Hematopoietic multipotent progenitor cell treated with erythropoietin and hydrocortisone succinate and interleukin-3 and kit ligand, for 6 days (in vitro differentiated cells): ENCODE measurements at places on chromosomes 6 and 20.

GRCh38 chr6:79862126-79862525 is 85.2 kb downstream of the ELOVL4 start:
- DNase-seq = no peak

DNA sequence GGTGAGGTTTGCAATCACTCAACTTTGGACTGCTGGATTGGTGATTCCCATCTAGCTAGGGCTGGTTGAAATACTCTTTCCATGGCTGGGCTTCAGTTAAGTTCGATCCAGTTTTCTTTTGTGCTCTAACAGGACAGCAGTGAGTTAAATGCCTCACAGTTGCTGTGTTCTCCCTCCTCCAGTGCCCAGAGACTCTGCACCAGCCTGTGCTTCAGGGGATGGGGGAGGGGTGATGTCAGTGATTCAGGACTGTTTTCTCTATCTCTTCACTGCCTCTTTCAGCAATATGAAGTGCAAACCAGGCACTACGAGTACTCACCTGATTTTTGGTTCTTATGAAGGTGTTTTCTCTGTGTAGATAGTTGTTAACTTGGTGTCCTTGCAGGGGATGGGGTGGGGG is 88.2 kb upstream of the FAM83B start:
- DNase-seq = no peak

DNA sequence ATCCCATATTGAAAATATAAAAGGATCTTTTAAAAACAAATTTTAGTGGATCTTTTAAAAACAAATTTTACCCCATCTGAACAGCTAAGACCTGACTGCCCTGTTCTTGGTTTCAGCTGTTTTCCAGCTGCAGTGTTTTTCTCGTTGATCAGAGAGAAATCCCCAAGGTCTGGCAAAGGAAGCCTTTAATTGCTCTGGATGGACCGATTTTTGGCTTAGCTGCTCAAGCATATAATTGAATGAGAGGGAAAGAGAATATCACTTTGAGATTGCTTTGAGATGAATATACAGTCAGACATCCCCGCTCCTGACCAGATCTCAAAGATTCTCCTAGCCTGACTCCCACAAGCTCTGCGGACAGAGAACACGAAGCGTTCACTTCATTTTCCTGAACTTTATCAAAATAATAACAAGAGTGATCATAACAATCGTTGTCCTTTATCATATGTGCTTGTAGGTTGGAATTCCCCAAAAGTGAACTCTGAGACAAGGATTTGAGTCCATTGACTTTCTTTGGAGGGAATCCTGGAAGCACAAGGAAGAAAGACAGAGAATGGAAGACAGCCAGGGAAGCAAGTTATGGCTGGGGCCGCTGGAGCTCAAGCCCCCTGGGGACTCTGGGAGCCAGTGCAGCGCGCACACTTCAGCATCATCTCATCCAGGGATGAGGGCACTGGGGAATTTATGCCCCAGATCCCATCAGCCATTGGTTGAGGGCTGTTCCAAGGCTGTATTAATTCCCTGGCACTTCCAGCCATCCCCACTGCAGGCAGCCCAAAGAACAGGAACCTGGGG is 101.3 kb downstream of the SNX5 start:
- no peak for DNase-seq

DNA sequence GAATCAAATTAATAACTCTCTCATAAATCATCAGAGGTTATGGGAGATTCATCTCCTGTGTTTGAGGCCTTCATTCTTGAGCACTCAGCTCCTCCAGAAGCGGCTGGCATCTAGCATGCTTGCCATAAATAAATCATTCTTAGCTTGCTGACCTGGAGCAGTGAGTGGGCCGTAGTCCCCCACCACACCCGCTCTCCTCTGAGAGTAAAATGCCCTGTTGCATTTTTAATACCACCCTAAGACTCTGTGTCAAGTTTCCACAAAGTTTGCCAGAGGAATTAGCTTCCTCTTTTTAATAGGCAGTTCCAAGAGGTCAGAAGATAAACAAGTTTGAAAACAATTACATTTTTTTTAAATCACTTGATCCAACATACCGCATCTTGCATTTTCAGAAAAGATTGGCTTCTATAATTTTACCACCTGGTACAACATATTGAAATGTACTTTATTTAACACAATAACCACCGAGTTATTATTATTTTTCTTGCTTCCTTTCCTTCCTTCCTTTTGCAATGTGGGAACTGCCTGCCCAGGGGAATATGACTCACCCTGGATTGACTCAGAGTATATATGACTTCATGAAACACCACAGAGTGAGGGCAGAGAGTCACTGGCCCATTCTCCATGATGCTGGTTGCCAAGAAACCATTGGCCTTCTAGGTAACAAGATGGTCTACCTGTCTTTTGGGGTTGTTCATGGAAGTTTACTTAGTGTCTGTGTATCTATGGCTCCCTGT is 29.4 kb upstream of the CLIC5 start:
- no peak for DNase-seq

DNA sequence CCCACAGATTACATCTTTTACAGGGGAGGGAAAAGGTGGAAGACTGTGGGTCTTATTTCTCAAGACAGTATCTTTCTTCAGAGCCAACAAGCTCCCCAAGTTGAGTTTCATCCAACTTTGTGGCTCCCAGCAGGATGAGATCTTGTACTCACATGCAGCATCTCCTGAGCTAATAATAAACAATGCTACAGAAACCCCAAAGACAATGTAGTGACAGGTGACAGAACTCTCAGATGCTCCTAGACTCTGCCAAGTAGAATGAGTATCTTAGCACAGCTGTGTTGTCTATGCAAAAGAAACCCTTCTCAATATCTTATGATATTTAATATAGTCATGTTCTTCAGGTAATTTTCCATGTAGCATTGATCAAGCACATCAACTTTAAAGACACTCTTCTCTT is 90.0 kb downstream of the TBX18 start:
- DNase-seq = no peak

GRCh38 chr6:137001299-137001976 is 43.3 kb downstream of the IL20RA start:
- DNase-seq = no peak

DNA sequence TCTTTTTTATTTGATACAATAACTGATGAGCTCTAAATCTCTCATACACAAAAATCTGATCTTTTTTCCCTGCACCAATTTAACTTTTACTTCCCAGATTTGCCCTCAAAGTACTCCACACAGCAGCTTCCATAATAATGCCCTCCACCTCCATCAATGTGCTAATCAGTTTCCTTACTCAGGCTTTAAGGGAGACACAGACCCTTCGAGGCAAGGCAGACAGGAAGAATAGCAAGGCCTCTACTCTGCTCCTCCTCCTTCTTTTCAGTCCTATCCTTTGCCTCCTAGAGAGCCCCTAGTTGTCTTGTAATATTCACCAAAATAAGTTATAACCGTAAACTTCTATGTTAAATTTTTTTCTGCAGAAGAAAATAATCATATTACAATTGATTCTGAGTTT is 444.9 kb upstream of the RNF217 start:
- DNase-seq = no peak

- DNase-seq = no peak
Measured at GRCh38 chr6:10393544-10394225, 21.2 kb downstream of the TFAP2A start.

DNA sequence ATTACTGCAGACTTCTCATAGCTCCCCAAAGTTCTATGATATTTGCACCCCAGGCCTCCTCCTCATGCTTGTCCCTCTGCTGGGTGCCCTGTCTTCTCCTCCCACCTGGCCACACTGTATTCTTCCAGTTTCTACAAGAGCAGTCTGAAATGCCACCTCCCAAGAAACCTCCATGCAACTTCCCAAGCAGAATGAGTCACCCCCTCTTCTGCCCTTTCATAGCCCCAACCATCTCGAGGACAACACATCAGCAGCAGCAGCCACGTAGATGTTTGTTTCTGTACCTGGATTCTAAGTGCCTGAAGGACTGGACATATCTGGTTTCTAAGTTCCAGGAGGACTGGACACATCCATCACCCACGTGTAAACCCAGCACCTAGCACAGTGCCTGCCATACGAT is 6.6 kb upstream of the ULBP2 start:
- no peak for DNase-seq

GRCh38 chr6:157267109-157267611 is 56.2 kb downstream of the TMEM242 start:
- no peak for DNase-seq

- DNase-seq = no peak
Measured at GRCh38 chr6:117354671-117355070, 71.1 kb downstream of the ROS1 start.

DNA sequence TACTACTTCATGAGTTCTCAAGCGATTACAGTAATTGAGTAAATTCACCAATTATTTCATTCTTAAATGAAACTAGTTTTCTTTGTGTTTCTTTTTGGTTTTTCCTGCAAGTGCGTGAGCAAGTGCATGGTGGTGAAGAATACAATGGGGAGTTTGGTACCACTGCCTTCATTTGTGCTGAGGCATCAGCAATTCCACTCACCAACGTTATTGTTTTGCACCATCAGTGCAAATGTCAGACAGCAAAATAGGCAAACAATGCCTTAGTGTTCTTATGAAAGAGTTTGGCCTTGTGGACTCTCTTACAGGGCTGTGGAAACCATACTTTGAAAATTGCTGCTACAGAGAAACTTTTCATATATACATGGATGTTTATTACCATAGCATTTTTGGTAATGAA is 8.2 kb downstream of the CDH26 start:
- no peak for DNase-seq

DNA sequence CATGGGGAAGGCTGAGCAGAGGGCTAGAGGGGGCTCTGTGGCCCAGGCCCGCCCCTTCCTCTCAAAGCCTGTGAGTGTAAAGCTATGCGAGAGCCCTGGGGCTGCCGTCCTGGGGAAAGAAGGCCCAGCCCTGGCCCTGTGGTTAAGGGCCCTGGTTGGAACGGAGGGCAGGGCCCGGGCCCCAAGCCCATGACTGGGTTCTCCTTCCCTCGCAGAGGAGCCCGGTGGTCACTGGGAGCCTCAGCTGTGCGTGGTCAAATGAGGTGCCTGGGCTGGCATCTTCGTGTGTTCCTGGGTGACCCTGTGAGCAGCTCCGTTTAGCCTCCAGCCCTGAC is 56.0 kb downstream of the SMOC2 start:
- DNase-seq = no peak

GRCh38 chr6:98821756-98822405 is 12.5 kb upstream of the POU3F2 start:
- no peak for DNase-seq

DNA sequence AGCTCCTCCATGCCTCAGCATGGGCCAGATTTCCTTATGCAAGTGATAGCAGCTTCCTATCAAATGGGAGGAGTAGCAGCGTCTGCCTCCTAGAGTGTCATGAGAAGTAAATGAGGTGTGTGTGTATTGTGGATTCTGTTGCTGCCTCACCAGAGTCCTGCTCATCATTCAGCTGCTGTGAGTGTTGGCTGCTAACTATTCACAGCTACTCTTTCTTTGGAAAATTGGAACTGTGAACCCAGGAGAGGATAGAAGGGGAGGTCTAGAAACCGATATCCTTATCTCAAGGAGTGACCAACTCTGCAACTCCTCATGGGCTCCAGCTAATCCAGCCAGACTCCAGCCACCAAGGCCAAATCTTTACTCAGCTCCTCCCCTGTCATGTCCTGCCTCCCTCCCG is 63.3 kb downstream of the TOX2 start:
- no peak for DNase-seq

DNA sequence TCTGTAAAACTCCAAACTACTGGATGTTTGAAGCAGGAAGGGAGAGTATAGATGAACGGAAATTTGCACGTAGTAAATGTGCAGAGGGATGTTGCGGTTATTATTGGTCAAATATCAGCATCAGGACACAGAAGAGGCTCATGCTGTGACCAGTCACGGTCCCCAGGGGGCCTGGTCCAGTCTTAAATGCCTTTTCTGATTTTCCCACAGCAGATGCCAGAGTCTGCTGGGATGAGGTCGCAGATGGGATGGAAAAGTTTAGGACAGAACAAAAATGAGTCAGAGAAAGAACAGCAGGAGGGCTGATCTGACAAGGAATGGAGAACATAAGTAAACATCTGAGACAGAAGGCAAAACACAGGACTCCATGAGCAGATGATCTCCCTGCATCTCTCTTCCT is 11.7 kb upstream of the SIRPG start:
- DNase-seq = no peak

DNA sequence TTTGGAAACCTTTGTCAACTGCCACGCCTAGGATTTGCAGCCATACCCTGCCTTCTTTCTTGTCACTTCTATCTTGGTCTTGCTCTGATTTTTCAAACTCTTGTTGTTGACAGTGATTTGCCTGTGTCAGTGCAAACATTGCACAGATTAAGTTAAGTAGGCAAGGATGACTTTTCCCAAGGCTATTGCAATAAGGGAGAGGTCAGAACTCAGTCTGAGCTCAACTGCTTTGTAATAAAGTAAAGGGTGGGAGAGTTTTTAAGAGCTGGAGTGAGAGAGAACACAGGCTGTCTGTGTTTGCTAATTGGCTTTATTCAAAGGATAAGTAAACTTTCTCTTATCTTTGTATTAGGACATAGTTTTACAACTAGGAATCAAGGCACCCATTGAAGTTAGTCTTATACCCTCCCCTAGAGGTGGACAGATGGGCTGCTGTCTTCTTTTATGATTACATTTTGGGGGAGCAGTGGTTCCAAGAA is 448.6 kb downstream of the PHF3 start:
- DNase-seq = no peak

DNA sequence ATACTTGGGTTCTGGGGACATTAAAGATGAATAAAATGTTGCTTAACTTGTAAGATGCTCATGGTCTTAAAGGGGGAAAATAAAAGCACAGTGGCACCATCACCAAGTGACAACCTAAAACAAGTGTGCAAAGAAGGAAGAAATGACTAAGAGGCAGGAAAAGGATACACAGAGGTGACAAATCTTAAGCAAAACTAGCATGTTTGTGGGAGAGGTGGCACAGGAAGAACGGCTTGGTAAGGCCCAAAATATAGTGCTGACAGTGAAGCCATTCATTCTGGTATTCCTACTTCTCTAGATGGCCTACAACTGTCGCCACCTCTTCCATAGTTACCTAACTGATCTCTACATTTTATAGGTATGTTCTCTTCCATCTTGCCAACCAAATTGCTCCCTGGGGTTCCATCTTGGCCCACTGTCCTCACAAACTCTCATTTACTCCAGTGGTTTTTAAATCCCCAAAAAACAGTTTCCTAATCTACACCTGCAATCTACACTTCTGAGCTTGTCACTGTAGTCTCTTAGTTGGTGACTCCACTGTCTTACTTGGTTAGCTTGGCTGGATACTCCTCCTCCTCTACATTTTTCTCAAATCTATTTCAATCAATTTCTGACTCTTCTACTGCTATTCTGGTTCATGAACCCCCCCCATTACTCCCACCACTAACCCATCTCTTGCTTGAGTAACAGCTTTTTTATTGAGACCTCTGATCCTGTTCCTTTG is 33.5 kb downstream of the FAM8A1 start:
- DNase-seq = no peak
